Left forelimb (tissue), 1 donor: ENCODE measurements at places on chromosomes 5 and 9.

DNA sequence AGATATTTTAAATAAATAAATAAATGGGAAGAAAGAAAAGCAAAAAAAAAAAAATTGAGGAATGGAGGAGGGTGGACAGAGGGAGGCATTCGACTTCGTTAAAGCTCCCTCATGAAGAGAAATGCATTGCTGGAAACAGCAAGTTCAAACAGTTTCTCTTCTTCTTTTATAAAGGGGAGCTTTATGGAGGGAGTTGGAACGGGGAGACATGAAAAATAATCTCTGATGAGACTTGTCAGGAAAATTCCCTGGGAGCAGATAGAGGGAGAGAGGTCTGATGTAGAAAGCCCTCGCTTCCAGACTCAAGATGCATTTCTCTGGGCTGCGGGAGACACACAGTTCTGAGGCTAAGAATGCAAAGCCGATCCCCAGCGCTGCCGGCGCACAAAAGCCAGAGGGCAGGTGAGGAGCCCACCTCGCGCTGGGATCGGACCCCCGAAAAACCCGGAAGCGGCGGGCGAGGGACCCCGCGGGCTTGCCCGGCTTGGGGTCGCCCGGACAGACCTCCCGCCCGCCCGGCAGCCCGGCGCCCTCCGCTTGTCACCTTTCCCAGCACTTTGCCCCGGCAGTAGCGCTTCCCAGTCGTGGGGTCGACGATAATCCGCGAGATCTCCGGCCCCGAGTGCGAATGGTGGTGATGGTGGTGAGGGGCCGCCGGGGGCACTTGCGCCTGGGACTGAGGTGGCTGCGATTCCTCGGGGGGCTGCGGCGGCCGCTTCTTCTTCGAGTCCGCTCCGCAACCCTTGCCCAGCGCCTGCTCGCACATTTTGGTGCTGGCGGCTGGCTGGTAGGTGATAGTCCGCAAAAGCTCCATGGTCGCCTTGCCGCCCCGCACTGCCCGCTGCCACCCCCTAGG is 512 bp downstream of the PLK2 start:
- DNase-seq, result no peak

GRCh38 chr9:8917956-8918739 is 1118.6 kb upstream of the DMAC1 start:
- no peak for DNase-seq

DNA sequence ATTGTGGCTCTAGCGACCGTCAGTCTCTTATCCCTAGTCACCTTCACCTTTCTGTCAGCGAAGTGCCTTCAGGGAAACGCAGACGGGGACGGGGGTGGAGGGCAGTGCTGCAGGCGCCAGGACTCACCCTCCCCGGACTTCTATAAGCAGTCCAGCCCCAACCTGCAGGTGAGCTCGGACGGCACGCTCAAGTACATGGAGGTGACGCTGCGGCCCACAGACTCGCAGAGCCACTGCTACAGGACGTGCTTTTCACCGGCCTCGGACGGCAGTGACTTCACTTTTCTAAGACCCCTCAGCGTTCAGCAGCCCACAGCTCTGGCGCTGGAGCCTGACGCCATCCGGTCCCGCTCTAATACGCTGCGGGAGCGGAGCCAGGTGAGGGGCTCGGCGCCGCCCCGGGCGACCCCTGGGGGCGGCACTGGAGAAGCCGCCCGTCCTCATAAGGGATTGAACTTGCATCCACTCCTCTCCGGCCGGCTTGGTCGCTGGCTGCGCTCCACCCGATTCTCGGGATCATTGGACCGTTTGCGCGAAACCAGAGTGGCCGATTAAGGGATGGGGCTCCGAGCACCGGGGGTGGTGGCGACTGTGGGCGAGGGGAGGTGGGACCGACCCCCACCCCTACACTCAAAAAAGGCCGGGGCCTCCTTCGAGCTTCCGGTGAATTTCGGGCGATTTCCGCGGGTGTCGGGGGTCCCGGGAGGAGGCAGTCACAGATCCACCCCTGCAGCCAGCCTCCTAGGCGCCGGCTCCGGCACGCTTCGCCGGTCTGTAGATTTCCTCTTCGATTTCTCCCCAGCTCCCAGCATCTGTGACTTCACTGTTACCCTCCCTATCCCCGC is 2.7 kb downstream of the PCDHGC5 start:
- DNase-seq, result no peak

- DNase-seq, result no peak
These were observed 143.5 kb downstream of the NFIB start for GRCh38 chr9:14170392-14170931.

DNA sequence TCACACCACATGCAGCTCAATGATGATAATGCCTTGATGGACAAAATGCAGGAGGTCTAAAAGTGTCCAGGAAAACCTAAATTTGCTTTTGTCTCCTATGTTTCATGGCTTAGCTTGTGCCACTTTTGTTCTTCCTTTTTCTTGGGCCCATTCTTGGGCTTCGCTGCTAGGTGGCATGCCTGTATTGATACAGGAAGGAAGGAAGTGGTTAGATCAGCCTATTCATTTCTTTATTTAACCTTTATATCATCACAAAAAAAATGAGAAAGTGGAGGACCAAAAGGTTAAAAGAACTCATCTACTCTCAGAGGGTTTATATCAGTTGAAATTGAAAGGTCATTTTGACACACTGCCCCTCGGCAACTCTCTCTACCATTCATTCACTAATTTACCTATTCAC is 260.2 kb downstream of the ARHGAP26 start:
- DNase-seq, result no peak

DNA sequence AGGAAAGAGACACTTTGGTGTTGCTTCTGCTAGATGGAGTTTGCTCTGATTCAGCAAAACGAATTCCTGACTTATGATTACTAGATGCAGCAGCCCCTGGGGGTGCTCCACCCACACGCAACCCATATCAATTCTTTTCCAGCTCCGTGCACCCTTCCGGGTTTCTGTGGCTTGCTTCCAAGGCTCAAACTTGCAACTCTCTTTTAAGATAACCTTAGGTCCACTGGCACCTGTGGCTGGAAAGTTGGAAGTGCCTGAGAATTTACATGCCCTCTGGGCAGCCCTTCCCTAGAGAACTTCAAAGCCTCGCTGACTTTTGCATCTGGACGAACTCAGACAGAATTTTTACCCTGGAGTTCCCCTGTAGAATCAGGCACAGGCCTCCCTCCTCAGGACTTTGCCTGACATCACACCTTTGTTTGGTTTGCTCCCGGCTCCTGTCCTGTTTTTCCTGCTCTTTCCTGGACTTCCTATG is 224.9 kb downstream of the SNX18 start:
- no peak for DNase-seq

DNA sequence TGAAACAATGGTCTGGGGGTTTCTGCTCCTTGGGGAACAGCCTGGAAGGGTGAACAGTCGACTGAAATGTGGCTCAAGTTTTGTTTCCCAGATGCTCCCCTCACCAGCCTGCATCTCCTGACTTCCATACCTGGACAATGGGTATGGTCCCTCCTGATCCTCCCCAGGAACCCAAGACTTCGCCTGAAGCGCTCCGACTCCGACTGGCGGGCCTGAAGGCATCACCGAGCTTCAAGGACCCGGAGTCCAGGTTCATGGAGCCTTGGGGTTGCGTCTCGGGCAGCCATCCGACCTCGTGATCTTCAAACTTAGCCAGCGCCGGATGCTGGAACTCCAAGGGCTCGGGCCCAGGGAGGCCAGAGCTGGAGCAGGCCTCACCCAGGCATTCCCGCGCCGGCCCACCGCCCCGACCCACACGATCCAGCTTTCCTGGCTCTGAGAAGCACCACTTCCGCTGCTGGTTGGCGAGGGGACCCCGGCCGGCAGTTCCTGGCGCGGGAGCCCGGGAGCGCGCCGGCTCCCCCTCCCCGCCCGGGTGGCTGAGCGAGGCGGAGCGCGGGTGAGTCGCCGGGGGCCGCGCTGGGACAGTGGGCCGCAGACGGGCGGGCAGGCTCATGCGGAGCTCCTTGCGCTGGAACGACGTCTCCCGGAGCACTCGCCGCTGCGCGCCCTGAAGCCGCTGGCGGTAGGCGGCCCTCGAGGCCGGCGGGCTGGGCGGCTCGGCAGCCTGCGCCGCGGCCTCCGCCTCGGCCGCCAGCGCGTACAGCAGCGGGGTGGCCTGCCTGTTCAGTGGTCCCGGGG is 5.2 kb downstream of the SHROOM1 start:
- no peak for DNase-seq

DNA sequence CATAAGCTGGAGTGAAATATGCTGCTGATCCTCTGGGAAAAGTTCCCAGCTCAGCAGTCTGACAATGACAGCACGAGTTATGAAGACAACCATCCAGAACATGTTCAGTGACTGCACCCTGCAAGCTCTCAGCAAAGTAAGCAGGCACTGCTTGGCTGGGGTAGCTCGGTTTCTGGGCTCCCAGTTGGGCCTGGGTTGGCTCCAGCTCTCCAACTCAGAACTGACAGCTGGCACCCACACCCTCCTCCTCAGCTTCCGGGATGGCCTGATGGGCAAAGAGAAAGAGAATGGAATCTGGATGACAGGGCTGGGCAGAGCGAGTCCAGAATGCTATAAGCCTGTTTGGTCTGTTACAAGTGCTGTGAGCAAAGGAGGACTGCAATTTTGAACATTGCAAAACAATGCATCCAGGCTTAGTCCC is 185.0 kb downstream of the CSNK1G3 start:
- peak; percentile 73 for DNase-seq

DNA sequence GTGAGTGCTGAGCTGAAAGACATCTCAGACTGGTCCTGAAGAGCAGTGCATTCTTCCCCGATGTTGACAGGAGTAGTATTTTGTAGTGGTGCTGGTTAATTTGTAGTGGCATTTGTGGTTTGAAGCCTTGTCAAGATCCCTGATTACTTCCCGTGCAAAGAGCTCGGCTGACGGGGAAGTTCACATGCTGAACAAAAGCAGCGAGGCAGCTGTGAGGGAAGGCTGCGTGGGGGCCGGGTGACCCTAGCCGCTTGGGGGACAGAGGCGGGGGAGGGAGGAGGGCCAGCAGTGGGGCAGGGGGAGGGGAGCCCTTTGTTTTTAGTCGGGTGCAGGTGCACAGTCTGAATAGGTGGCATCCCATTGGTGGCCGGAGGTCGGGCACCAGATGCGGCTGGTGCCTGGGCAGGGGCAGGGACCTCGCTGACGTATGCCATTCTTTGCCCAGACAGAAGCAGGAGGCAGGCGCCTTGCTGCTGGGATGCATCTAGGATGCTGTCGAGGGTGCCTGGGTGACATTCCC is 64.7 kb downstream of the CRB2 start:
- peak; percentile 49 for DNase-seq

DNA sequence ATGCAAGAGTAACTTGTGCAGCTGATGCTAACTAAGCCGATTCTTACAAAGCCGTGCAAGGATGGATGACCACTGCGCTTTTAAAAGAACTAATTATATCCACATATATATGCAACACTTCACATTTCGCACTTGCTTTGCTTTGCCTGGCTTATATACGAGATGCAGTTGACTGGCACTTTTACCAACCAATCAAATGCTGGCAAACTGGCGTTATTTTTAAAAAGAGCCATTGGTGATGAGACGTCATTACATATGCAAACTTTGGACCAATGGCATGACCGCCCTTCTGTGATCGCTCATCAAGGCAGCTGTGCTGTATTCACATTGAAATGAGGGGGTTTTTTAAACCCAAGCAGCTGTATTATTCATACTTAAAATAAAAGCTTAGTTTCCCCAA is 1147.7 kb upstream of the WWC1 start:
- no peak for DNase-seq

GRCh38 chr9:14438232-14439021 is 124.5 kb upstream of the NFIB start:
- no peak for DNase-seq

GRCh38 chr5:124596595-124597421 is 149.6 kb downstream of the ZNF608 start:
- no peak for DNase-seq

DNA sequence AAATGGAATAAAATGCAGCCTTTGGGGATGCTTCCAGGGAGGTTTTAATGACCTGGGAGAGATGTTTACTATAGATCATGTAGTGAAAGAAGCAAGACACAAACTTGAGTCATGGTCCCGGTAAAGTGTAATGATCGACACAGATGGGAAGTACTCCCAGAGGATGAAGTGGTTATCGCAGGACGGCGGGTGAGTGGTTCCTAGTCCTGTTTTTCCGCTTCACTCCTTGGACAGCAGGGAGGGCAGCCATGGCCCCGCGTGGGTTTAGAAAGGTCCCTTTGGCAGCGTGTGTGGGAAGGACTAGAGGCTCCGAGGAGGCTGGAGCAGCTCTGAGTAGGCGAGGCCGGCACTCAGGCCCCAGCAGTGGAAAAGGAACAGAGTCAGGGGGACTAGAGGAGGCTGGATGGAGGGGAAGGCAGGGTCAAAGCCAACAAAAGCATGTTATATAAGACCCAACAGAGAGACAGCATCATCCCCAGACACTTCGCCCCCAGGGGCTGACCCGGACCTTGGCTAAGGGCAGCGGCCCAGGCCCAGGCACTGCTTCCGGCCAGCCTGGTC is 49.2 kb upstream of the STXBP1 start:
- peak; percentile 63 for DNase-seq

DNA sequence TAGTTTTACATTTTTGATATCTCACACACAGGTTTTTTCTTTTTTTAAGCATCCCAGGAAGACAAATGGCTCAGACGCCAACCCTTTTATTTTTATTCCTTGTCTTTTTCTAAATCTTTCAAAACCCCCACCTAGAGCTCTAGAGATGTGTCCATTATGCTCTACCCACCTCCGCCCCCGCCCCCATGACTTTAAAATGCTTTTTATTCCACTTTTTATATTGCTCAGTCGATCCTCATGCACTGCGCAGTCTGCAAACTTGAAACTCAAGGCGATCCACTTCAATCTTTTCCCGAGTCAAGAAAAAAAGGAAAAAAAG is 411 bp upstream of the MAT2B start:
- DNase-seq, result no peak

DNA sequence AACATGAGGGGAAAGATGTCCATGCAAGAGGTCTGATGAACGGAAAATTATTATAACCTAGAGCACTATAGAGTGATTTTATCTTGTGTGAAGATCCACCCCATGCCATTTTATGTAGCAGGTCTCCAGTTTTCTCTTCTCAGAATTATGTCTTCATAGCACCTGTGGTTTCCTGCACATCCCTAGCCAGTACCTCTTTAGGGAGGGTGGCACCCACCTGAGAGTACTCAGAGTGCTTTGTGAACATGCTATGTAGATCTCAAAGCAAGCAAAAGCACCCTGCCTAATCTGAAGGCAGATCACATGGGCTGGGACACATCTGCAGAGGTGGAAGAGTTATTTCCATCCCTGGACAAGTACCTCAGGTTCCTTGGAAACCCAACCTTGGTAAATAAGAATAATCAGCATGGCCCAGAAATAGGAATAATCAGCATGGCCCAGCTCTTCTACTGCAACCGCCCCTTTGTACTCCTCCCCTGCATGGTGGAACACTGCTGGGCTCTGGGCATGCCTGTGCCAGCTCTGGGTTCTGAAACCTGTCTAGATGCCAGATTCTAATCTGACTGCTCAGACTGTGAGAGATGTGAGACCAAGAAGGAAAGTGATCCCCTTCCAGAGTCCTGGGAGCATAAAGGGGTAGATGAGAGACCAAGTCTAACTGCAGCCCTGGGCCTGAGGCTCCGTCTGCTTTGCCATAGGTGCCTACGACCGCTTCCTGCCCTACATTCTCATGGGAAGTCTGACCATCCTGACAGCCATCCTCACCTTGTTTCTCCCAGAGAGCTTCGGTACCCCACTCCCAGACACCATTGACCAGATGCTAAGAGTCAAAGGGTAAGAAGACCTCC is 23.7 kb downstream of the SLC22A5 start:
- no peak for DNase-seq
